ENCODE measurements at places on chromosomes 3 and 15.

DNA sequence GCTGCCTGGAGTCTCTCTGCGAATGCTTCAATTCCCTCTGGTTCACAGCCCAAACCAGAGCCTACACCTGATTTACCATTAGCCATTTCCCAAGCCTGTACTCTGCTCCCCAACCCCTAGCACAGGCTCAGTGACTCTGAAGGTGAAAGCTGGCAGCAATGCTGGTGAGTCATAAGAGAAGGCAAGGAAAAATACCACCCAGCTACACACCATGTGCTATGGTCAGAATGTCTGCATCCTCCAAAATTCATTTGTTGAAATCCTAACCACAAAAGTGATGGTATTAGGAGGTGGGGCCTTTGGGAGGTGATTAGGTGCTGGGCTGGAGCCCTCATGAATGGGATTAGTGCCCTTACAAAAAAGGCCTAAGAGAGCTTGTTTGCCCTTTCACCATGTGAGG, 117.1 kb upstream of the TJP1 start:
- no peak for DNase-seq

- no peak for DNase-seq
Observed at GRCh38 chr3:109696932-109697331, 359.6 kb upstream of the DPPA4 start.

GRCh38 chr15:74653426-74654102, 37.9 kb downstream of the CLK3 start:
- DNase-seq = no peak

- DNase-seq = no peak
Observed at GRCh38 chr3:139607257-139608107, 67.9 kb upstream of the RBP1 start.

DNA sequence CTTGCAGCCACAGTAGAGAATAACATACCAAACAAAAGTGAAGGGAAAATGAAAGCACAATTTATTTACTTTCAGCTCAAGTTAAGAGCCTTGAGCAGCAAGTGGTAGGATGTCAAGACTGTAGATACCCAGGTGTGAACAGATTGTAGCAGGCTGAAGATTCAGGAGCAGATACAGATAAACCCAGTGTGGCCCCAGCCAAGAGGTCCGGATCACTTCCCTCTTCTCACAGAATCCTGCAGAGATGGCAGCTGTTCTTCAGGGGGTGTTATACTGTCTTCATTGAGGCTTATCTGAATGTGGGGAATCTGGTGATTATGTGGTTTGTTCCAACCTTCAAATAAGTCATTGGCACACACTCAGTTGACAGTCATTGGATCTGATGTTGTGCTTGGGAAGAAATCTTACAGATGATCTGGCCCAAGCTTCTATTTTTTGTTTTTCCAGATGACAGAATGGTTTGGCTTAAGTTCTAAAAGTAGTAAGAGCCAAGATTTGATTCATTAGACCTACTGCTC, 2.2 kb downstream of the STARD9 start:
- DNase-seq = no peak

DNA sequence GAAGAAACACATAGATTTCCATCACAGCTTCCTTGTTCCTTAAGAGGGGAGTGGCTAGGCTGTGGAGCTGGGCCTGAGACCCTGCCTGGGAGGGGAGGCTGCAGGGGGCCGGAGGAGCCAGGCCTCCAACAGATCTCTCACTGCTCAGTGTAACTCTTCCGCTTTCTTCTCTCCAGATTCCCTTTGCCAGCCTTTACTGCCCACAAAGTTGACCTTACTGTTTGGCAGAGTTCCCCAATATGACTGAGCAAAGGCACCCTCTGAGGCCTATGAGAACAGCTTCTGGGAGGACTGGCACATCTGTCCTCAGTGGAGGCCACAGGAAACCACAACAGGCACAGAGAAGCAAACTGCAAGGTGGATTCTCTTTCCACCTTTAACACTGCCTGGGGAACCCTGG, 38.1 kb downstream of the SLCO2A1 start:
- no peak for DNase-seq

DNA sequence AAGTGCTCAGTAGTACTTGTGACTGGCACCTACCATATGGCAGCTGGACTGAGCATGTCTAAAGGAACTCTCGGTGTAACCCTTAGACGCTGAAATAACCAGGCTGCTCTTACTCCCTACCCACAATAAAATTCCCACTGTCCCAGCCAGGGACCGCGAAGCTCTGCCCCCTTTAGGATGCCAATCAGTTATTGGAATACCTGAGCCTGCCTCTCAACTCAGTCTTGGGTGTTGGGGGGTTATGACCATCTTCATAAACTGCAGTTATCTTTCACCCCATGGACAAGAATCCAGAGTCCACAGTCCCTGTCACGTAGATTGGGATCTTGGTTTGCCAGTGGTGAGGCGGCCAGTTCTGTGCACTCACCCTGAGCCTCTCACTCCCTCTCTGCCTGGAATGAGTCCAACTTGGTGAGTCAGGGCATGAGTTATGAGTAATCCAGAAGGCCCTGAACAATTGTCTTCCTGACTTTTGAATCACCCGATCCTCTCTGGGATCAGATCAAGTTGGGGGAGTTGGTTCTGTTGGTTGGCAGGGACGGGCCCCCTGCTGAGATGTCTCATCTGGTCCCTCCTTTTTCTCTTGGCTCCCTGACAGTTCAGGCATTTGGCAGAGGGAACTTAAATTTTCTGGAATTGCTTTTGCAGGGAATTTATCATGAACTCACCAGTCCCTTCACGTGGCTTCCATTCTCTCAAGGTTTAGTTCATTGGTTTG, 120.1 kb upstream of the UBE2E1 start:
- DNase-seq = no peak

DNA sequence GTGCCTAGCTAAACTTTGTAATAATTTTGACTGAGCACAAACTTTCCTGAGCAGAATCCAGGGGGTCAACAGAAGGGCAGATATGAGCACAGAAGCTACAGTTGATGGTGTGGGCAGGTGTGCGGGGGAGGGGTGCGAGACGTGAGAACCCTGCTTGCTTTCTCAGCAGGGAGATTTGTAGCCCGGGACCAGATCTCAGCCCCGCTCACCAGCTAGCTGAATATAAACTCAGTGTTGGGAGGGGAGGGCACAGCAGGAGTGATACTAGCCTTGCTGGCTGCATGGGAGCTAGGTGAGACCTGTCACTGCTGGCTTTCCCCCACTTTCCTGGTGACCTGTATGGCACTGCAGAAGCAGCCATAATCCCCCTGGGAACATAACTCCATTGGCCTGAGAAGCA, 83.4 kb downstream of the CLDN1 start:
- no peak for DNase-seq

- peak; percentile 81 for DNase-seq
Observed at GRCh38 chr3:71226565-71227269, 356.8 kb downstream of the FOXP1 start.

DNA sequence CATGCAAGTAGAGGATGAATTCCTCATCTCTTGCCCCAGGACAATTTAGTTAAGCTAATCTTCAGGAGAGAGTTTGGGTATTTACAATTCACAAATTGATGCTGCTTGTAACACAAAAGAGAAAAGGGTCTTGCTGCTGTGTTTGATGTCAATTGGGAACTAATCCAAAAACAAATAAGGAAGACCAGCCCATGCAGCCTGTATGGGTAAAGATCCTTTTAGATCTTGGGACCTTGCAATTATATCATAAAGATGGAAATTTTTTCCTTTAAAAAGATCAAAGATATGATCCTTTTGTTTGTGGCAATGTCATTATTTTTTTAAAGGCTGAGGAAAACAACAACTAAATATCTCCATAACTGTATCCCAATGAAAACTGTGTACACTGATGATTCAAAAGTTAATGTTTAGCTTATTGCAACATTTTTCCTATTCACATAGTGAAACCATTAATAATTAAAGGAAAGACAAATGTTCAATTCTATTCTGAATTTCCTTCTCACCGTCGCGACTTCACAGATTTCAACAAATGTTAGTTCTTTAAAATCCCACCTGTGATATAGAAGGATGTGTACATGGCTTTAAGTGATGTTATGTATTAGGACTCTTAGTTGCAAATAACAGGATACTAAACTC, 40.2 kb downstream of the TMEM212 start:
- DNase-seq = no peak

- no peak for DNase-seq
Observed at GRCh38 chr3:37417297-37418082, 243.1 kb upstream of the LRRFIP2 start.

GRCh38 chr3:133935843-133936769, 40.4 kb upstream of the RAB6B start:
- DNase-seq = no peak

GRCh38 chr3:4741404-4742307, 237.6 kb upstream of the BHLHE40 start:
- DNase-seq = no peak

- DNase-seq = no peak
Observed at GRCh38 chr3:139264375-139264774, 79.4 kb upstream of the MRPS22 start.

- DNase-seq = no peak
Observed at GRCh38 chr3:63855333-63855940, 8.2 kb downstream of the THOC7 start.

GRCh38 chr3:10561946-10562560, 56.7 kb upstream of the ATP2B2 start:
- DNase-seq = no peak

DNA sequence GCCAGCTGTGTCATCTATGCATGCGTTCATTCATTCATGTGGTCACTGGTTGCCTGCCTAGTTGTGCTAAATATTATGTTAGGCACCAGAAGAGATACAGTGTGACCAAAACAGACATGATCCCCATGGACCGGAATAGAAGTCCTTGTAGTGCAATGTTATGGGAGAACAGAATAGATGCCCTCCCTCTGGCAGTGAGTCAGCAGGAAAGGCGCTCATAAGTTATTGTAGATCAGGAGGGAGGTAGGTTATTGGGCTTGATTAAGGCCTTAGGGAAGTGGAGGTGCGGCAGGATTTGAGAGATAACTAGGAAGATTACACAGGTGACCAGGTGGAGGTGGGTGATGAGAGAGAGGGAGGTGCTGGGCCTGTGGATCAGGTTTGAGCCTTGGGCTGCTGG, 5.2 kb downstream of the MCTP2 start:
- no peak for DNase-seq

DNA sequence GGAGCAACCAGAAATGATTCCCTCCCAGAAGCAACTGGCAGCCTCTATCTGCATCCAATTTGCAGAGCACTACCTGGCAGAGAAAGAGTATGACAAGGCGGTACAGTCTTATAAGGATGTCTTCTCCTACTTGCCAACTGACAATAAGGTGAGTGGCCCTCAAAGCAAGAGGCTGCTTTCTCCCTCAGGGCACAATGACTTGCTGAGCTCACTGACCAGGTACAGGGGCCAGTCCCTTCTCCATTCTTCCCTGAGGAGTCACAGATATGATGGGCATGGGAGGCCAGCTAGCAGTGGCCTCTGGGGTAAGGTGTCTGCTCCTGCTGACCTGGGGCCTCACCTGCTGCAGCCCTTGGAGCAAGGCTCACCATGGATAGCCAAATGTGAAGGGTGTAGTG, 20.3 kb downstream of the CSRNP1 start:
- DNase-seq = no peak

DNA sequence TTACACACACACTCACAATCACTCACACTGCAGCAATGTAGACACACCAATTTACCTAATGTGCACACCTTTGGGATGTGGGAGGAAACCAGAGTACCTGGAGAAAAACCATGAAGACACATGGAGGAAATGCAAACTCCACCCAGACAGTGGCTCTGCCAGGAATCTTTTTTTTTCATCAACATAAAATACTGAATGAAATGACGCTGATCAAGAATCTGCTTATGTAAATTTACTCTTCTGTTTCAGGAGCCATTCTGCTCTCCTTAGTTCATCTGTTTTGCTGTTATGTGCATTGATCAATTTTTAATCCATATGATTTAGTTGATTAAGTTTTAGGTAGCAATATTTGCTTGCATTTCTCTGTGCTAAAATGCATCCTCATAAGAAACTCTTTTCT, 414.2 kb upstream of the CCDC54 start:
- no peak for DNase-seq

GRCh38 chr3:11272906-11273574, 843 bp downstream of the ATG7 start:
- no peak for DNase-seq

DNA sequence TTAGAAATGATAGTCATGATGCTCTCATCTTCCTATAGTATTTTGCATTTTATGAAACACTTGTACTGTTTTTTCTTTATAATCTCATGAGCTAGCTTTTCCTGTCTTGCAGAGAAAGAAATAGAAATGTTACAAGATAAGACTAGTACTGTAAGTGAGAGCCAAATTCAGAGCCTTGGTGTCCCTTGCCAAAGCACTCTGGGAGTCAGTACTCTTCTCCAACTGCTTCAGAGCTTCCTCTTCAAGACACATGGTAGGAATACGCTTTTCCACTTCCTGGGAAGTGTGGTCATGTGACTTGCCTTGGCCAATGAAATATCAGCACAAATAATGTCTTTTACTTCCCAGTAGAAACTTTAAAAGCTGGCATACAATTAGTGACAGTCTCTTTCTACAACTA, 112.4 kb downstream of the SEMA6D start:
- no peak for DNase-seq

DNA sequence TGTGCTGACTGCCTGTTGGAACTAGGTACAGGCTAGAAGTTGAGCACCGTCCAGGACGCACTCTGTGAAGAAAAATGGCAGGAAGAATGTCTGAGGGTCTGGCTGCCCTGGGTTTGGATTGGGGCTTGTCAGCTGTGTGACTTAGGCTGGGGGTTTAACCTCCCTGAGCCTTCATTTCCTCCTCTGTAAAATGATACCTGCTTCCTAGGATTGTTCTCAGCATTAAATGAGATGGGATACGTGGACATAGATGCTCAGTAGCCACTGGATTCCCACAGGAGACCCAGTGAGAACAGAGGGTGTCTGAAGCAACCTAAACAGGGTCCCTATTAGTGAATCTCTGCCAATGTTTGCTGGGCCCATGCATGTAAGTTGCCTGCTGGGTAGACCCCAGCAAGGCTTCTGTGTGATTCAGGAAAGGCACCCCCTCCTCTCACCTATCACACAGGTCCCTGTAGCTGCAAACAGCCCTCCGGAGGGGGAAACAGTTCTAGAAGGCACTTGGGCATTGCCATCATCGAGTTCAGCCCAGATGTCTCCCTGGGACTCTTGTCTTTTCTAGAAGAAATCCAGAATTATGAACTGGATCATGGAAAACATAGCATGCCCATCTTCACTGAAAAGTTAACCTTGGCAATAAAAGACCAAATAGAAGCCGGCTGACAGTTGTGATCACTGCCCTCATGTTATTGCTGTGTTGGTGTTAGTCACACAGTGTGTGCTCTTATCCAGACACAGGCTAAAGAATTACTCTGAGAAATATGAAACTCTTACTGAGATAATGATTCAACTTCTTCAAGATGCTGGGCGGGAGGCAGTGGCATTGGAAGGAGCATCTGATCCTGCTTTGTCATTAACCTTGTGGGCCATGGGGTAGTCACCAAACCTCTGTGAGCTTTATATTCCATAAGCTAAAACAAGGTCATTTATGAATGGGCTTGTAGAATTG, 64.5 kb downstream of the SMAD6 start:
- no peak for DNase-seq

GRCh38 chr15:64596701-64597476, 136.5 kb downstream of the ZNF609 start:
- DNase-seq = no peak
